ENCODE measurements at places on chromosomes 6 and 20.

GRCh38 chr6:95515975-95516374 lies 61.4 kb upstream of the MANEA start:
- DNase-seq: no peak

- no peak for DNase-seq
Observed at GRCh38 chr6:2488578-2488977, 243.2 kb upstream of the GMDS start.

GRCh38 chr6:37491171-37491829 lies 8.4 kb downstream of the CCDC167 start:
- DNase-seq: no peak

DNA sequence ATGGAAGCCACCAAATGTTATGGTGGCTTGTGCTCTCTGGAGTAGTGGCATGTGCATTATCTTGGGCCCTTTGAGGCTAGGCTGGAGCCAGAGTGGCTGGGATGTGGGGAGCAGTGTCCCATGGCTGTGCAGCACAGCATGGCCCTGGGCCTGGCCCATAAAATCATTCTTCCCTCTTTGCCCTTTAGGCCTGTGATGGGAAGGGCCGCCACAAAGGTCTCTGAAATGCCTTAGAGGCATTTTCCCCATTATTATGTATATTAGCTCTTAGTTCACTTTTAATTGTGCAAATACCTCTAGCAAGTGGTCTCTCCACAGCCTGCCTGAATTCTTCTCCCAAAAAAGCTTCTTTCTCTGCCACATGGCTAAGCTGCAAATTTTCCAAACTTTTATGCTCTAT lies 297.3 kb upstream of the IRAK1BP1 start:
- no peak for DNase-seq

- DNase-seq: no peak
Observed at GRCh38 chr20:21219686-21220085, 83.4 kb upstream of the XRN2 start.

Data from stimulated activated CD4-positive, alpha-beta T cell treated with anti-CD3 and anti-CD28 coated beads, Interleukin-15, amount 100 ng/mL, for 1 hour (primary cell).